ENCODE measurements at places on chromosomes 2 and 18.

DNA sequence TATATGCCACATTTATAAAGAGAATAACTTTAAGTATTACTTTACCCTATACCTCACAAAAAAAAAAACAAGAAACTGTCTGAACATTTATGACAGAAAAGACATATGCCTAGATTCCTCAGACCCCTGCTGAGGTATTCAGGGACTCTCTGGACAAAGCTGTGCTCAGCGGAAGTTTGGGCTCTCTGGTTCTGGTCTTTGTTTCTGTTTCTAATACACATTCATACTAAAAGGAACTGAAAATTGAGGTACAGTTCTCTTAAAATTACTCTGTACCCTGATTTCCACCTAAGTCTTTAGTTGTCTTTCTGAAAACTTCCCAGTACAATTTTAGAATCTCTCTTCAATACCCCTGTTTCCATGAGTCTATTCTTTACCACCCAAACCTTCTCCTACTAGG is 160.3 kb downstream of the IKZF2 start:
- DNase-seq, result no peak

DNA sequence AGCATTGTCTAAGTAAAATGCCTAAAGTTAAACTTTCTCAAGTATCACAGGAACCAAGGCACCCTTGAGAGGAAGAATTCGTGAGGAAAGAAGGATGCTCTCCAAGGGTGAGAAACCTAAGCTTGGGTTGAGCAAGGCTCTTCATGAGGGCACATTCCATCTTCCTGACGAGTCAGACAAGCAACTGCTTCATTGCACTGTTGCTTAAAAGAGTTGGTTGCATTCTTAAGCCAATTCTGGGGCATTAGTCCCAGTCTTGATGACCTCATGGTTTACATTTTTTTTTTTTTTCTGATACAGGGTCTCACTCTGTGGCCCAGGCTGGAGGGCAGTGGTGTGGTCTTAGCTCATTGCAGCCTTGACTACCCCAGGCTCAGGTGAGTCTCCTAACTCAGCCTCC is 237.5 kb downstream of the ACTR3 start:
- DNase-seq, result no peak

- DNase-seq, result no peak
These were observed 270.6 kb upstream of the CHAC2 start for GRCh38 chr2:53497020-53497419.

DNA sequence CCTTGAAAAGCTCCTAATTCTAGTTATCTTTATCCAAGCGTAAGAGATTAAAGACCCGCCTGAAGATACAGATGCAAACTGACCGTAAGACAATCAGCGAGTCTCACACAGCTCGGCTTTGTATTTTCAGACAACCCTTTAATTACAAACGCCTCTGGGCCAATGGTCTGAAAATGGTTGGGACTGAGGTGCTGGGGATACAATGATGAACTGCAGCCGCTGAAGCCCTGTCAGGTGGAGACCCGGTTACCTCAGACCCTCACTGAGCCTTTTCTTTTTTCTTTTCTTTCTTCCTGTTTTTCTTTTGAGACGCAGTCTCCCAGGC is 715 bp upstream of the CFAP36 start:
- DNase-seq, result no peak

- no peak for DNase-seq
These were observed 47.3 kb upstream of the SNTG2 start for GRCh38 chr2:903223-903900.

DNA sequence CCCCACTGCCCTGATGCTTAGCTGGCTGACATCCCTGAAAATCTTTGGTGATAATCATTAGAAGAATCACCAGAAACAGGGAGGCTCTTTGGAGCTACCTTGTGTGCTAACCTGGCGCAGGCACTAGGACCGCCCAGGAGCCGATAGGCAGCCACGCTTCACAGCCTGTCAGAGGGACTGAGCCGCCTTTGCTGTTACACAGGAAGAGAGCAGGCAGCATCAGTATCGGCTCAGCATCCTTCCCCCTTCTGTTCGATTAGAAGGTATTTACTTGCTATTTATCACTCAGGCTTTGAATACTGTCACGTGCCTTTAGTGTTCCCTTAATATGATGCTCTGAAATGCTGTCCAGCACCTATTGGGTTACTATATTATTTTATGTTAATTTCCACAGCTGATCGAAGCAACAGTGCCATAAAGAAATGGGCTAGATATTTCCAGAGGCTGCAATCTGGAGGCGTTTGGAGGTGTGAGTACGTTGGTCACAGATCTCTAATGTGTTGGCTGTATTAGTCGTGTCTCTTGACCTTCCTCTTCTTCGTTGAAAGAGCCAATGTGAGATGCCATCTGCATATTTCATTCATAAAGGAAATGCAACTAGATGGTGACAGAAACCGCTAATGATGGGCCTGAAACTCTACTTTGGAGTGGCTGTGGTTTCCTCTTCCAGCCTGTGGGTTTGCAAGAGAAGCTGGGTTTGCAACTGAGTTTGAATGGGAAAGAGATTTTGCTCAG is 110.4 kb upstream of the RAB27B start:
- DNase-seq, result no peak

DNA sequence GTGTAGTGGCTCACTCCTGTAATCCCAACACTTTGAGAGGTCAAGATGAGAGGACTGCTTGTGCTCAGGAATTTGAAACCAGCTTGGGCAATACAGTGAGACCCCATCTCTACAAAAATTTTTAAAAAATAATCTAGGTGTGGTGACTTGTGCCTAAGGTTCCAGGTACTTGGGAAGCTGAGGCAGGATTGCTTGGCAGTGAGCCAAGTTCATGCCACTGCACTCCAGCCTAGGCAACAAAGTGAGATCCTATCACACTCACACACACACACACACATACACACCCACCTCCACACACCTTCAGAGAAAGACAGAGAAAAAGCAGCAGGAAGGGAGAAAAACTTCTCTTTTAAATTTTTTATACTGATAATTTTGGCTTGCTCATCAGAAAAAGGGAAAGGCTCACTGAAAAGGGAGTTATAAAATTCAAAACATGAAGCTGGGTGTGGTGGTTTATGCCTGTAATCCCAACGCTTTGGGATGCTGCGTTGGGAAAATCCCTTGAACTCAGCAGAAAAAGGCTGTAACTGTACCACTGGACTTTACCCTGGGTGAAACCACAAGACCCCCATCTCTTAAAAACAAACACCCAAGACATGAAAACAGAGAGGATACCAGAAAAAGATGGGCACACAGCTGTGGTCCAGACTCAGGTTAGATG is 25.7 kb downstream of the FAM168B start:
- DNase-seq, result no peak

DNA sequence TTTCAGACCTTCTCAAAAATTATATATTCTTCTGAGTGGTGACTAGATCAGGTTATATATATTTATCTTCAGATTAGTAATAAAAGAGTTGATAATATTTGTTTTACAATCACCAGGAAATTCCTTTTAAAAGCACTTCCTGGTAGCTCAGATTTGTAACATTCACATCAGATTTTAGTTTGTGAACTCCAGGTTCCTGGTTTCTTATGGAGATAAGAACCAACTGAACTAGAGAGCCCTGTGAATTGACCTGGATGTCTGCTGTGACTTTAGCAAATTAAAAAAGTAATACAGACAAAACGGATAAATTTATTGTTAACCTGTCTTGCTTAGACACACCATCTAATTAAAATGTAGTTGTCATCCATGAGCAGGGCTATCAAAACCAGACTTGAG is 868.7 kb downstream of the BCL11A start:
- DNase-seq, result no peak

- no peak for DNase-seq
These were observed 268.3 kb upstream of the REG3G start for GRCh38 chr2:78757191-78757590.

GRCh38 chr2:185793532-185794345 is 55.1 kb downstream of the FSIP2 start:
- DNase-seq, result no peak

DNA sequence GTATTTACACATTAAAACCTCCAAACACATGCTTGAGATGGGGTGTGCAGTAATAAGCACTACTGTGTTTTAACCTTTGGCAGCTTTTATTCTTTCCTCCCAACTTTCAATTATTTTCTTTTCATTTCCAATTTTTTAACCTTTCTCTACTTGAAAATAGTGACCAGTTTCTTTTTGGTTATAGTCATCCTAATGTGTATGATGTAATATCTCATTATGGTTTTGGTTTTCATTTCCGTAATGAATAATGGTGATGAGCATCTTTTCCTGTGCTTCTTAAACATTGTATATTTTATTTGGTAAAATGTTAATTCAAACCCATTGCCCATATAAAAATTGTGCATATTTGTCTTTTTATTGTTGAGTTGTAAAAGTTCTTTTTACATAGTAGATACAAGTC is 103.5 kb downstream of the BMPR2 start:
- no peak for DNase-seq

DNA sequence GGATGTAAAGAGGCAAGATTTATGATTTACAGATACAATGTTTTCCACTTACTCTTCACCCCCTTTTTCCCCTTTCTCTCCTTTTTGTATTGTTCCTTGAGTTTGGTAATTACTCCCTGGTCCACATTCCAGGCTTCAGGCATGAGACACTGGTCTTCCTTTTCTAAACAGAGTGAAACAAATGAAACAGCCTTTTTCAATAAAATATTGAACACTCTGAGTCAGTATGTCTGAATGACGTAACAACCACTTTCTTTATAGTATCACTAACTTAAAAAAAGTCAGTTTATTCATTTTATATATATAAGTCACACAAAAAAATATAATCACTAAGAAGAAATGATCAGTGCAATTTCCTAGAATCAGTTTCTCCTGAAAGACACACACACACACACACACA is 79.7 kb downstream of the STRN start:
- DNase-seq, result peak; percentile 27

GRCh38 chr2:241773511-241774418 is 2.9 kb upstream of the GAL3ST2 start:
- DNase-seq, result no peak

GRCh38 chr18:21040466-21040865 is 71.1 kb downstream of the ROCK1 start:
- DNase-seq, result no peak

GRCh38 chr2:16175247-16175825 is 235.0 kb downstream of the MYCN start:
- no peak for DNase-seq

DNA sequence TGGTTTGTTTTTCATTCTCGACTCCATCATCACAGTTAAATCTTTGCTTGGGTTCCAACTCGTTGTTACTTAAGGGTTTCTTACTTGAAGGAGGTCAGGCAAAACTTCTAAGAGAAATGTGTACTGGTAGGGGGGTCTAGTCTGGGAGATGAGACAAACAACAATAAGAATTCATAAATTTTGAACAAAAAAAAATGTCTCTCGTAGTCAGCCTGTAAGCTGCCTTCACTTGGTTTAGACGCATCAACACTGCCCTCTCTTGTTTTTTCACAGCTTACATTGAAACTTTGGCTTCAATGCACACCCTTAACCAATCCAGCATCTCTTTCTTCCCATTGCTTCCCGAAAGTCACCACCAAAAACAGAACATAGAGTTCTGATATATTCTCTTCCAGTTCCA is 576.4 kb upstream of the PIK3C3 start:
- DNase-seq, result peak; percentile 31

- DNase-seq, result no peak
These were observed 12.1 kb downstream of the NEURL3 start for GRCh38 chr2:96493072-96493471.

GRCh38 chr2:177084607-177085006 is 128.0 kb upstream of the HNRNPA3 start:
- DNase-seq, result no peak

DNA sequence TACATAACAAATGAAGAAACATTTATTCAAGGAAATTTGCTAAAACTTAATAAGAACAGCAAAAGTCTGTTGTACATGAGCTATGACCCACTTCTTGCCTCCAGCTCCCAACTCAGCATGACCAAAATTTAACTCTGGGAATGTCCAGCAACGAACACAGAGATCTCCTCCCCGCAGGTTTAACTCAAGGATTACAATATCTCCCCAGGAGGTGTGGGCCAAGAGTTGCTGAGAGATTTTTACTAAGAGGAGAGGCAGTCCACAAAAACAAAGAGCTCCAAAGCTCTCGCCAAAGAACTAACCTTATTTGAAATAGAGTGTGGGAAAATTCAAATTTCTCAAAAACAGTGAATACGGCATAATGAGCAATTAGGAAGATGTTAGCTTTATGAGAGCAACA is 318.5 kb downstream of the GRB14 start:
- DNase-seq, result no peak

DNA sequence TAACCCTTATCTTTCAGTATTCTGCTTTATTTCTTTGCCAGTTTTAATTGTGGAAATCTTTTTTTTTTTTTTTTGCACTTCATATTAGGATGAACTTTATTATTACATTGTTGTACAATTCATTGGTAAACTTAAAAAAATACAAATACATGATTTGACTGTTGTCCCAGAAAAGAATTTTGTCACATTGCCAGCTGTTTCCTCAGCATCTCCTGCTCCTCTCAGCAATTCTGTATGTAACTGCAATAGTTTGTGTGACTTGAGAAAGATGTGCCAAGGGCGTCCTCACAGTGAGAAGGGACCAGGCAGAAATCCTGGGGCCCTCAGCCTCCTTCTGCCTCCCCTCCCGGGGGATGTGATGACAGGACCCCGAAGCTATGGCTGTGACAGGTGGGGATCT is 254.4 kb downstream of the NBAS start:
- DNase-seq, result no peak

GRCh38 chr2:219615894-219616293 is 11.5 kb upstream of the SLC4A3 start:
- DNase-seq, result no peak

DNA sequence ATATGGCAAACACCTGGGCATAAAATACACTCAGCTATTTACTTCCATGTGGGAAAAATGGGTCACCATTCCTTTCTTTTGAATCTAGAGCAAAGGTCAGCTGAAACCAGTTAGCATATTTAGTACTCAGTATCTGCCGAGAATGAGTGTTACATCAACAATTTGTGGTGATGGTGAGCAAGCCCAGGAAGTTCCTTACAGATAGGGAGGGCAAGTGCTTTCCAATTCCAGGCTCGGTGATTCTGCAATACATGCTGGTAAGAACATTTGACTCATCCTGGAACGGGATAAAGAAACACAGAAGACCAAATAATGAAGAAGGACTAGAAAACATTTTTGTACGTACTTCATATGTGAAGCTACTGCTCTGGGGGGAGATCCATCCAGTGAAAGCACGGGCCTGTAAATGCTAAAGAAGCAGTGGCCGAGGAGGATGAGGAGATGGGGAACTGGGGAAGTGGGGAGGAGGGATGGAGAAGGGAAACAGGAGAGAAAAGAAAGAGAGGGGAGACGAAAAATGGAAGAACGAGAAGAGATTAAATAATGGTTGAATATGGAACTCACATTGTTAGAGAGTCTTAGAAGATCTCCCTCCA is 251.9 kb downstream of the TTC32 start:
- DNase-seq, result peak; percentile 92

DNA sequence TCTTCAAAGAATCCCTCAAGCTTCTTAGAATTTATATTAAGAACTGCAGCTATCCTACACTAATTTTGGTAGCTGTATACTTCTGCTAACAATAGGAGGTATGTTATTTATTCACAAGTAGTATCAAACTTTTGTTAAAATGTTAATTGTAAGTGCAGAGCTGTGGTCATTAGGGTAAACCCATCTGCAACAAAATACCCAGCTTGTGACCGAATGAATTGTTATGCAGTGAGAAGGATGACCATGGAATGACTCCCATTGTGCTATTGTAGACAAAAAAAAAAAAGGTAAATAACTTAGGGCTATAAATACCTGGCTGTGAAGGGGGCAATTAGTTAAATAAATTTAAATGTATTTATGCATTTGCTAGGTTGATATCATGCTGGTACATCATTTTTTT is 186.1 kb downstream of the ADCYAP1 start:
- no peak for DNase-seq
